ENCODE measurements at places on chromosomes 12 and 14.

GRCh38 chr12:3350432-3350831 is 140.6 kb upstream of the PRMT8 start:
- no peak for DNase-seq

DNA sequence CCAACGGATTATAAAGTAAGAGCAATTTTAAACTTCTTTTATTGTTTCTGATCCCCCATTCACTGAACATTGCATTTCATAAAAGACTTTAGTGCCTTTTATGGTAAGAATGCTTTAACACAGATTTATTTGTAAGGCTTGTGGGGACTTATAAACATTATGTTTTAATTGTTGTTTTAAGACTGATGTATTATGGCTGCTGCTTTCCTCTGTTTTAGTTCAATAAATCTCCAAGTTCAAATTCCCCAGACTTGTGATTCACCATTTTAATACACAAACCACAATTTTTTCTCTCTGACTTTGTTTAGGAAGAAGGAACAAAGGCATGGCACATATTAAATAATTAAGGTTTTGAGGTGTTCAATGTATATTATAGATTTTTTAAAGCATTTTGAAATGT is 753.3 kb downstream of the SLC6A15 start:
- no peak for DNase-seq

- DNase-seq = no peak
Measured at GRCh38 chr12:96327889-96328288, 72.3 kb downstream of the CDK17 start.

- no peak for DNase-seq
Measured at GRCh38 chr12:54765652-54766051, 88.7 kb upstream of the MUCL1 start.
